ENCODE measurements at places on chromosomes 1 and 21.

GRCh38 chr21:33541105-33541711, 709 bp downstream of the GART start:
- DNase-seq = no peak

GRCh38 chr1:174352883-174353608, 94.7 kb upstream of the GPR52 start:
- no peak for DNase-seq

DNA sequence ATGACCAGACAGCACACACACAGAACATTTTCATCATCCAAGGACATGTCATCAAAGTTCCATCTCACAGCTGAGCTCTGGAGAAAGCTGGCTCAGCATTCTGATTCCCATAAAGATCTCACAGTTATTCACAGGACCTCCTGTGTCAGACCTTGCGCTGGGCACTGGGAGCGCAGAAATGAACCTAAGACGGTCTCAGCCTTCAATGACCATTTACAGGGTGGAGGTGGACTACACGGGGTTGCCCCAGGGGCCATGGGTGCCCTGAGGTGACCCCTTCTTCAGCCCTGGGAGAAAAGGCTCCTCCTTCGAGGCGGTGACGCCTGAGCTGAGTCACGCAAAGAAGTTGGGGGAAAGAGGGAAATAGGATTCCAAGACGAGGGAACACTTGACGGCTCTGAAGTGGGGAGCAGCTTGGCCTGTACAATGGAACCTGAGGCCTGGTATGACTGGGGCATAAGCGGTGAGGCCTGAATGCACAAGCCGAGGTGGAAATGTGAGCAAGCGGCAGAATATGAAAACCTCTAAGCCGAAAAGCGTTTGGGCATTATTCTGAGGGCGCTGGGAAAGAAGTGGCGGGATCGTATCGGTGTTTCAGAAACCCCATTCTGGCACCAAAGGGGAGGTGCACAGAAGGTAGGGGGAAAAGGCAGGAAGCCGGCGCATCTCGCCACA, 797 bp downstream of the CC2D1B start:
- DNase-seq = no peak

GRCh38 chr1:3033790-3034090, 12.5 kb downstream of the ACTRT2 start:
- DNase-seq = no peak

GRCh38 chr21:31273278-31273677, 70.8 kb downstream of the TIAM1 start:
- DNase-seq = no peak

- DNase-seq = peak; percentile 59
Observed at GRCh38 chr21:31509194-31510017, 150.1 kb upstream of the SOD1 start.

DNA sequence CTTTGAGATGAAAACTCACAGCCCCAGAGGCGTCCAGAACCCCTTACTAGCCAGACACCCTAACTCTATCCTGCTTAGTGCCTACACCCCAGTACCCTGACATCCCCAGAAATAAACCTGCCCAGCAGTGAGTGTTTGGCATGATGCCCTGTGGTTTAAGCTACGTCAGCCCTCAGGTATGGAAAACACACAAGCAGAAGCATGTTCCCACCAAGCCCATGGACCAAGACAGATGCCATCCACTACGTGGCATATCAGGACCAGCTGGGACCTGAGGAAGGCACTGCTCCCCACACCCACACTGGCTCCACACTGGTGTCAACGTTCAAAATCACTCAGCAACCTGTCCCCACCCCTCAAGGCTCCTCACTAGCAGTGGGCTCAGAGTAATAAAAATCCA, 116.4 kb downstream of the SYT2 start:
- no peak for DNase-seq

DNA sequence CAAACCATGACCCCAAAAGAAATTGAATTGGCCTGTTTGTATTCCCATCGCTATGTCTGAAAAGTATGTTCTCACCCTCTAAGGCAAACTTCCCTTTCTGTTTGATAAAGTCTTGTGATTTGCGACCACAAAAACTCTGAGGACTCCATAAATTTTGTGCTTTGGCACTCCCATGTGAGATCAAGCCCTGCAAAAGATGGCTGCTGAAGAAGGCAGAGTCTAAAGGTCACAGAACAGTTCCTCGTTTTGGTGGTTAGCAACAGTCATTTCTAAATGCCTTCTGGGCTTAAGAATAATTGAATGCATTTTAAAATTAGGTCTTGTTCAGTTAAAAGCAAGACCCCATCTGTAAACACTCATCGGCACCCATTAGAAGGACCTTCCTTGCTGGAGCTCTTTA, 441.6 kb downstream of the OMA1 start:
- DNase-seq = no peak

DNA sequence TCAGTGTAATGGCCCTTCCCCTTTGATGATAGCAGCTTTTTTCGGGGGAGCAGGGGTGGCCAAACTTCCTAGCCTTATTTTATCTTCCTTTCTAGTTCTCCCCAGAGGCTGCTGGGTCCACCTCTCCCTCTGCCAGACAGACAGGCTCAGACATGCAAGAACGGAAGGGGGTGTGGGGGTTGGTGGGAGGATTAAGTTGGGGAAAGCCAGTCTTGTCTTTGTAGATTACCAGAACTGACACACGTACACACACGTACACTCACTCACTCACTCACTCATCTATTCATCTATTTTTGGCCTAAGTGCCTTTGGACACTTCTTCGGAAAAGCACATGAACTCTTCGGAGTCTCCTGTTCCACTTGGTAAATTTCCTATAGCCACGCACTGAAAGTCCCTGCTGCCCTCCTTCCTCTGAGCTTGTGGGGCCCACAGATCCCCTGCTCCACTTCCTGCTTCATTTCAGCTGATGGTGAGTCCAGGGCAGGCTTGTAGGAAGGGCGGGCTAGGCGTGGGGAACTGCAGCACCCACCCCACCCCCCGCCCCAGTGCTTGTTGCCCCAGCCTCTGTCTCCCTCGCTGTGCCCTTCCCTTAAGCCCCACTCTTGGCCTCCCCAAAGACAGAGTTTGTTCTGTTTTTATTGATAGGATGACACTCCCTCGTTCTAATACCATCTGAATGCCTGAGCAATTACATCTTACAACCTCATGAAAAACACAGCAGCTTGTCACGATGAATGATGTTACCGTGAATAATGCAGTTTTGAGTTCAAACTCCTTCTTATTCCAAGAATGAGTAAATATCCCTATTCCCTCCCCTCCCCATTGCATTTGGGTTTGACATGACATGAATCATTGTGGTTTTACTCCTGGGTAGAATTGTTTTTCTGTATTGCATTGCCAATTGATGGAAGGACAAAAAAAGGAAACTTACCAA, 60.7 kb upstream of the ATP5PO start:
- peak; percentile 53 for DNase-seq

- DNase-seq = no peak
Observed at GRCh38 chr1:8711873-8712412, 105.5 kb downstream of the RERE start.

DNA sequence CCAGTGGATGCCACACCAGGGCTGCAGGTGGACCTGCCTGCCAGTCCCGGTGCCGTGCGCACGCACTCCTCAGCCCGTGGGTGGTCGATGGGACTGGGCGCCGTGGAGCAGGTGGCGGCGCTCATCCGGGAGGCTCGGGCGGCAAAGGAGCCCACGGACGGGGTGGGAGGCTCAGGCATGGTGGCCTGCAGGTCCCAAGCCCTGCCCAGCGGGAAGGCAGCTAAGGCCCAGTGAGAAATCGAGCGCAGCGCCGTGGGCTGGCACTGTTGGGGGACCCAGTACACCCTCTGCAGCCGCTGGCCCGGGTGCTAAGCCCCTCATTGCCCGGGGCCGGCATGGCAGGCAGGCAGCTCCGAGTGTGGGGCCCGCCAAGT, 1171.8 kb upstream of the B3GALT2 start:
- DNase-seq = no peak

GRCh38 chr1:94014087-94014486, 104.9 kb upstream of the GCLM start:
- DNase-seq = no peak

- no peak for DNase-seq
Observed at GRCh38 chr1:194469282-194469681, 1282.9 kb upstream of the B3GALT2 start.

DNA sequence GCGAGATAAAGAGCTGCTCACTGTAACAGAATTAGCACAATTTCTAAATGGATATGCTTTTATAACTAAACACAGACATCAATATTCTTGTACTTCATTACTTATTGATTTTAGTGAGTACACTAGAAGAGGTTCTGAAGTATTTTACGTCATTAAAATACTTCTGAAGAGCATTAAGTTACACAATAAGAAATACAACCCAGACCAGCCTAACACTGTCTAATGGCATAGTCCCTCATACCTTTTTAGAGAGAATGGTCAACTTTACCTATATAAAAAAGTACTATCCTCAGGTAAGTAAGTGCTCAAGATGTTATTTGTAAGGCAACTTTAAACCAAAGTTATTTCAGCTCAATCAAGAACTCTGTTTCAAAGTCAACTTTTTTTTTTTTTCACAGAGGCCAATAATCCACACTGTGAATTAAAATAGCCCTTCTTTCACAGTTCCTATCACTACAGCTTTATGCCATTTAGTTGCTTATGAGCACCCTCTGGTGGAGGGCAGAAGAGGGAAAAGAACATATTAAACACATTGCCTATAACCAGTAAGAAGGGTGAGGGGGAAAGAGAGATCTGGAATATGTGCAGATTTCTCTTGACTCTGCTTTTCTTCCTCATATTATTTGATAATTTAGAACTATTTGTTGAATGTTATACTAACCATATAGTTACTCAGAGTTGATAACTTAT, 182.1 kb upstream of the DMRTA2 start:
- DNase-seq = no peak

GRCh38 chr1:176601348-176601747, 138.4 kb downstream of the PAPPA2 start:
- no peak for DNase-seq

DNA sequence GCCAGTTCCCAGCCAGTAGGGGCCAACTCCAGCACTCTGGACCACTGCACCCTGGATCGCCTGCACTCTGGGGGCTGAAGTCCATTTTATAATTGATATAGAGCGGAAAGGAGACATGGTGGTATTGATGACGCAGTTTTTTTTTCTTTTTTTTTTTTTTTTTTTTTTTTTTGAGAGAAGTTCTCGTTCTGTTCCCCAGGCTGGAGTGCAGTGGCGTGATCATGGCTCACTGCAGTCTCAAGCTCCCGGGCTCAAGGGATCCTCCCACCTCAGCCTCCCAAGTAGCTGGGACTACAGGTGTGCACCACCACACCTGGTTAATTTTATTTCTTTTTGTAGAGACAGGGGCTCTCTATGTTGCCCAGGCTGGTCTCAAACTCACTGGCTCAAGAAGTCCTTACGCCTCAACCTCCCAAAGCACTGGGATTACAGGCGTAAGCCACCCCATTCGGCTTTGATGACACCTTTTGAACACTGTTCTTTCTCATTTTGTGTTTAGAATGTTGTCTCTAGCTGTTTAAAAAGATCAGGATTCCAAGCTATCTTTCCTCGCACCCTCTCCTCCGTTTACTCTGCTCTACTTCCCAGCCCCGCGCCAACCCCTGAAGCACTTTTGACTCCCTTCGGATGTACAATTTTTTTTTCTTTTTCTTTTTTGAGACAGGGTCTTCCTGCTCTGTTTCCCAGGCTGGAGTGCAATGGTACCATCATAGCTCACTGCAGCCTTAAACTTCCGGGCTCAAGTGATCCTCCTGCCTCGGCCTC, 960 bp downstream of the MX2 start:
- no peak for DNase-seq

DNA sequence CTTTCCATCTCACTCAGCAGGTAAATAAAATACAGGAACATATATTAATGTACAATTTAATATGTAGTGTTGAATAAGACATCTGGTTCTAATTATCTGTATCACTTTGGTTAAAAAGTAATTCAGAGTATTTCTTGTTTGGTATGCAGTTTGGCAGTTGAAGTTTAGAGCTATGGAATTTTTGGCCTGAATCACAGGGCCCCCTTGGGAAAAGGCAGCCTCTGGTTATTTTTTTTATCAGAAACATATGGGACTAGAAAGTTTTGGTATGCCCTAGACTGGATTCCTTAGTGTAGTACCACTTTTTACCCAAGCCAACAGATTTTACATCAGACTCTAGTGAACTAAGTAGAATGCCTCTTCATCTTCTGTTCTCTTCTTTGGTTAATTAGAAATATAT, 26.4 kb downstream of the CNST start:
- DNase-seq = no peak

- no peak for DNase-seq
Observed at GRCh38 chr1:12566484-12567287, 51.3 kb downstream of the DHRS3 start.

DNA sequence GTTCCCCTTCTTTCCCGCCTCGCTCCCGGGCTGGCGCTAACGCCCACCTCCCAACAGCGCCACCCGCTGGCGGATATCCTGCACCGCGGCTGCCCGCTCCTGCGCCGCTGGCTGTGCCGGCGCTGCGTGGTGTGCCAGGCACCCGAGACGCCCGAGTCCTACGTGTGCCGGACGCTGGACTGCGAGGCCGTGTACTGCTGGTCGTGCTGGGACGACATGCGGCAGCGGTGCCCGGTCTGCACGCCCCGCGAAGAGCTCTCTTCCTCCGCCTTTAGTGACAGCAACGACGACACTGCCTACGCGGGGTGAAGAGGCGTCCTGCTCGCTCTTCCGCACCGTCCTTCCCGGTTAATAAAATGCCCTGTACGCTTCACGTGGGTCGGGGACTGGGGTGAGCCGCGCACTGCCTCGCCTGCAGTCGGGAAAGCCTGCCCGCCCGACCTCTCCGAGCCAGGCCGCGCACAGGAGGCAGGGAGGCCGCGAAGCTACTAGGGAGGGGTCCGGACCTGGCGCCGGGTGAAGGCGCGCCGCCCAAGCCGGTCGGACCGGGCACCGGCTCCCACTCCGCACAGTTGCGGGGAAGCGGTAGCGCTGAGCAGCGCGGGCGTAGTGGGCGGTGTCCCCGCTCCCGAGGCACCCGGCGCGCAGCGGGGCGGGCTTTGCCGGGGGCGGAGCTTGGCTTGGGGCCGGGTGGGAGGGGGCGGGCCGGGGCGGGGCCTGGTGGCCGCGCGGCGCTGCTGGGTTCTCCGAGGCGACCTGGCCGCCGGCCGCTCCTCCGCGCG, at the start of gene ADAM15:
ADAM15 (plus strand) TSS at position 757 of the 782 bp plus-strand sequence. CDS start 71 bp downstream, outside the sequence.
- DNase-seq = peak; percentile 47

DNA sequence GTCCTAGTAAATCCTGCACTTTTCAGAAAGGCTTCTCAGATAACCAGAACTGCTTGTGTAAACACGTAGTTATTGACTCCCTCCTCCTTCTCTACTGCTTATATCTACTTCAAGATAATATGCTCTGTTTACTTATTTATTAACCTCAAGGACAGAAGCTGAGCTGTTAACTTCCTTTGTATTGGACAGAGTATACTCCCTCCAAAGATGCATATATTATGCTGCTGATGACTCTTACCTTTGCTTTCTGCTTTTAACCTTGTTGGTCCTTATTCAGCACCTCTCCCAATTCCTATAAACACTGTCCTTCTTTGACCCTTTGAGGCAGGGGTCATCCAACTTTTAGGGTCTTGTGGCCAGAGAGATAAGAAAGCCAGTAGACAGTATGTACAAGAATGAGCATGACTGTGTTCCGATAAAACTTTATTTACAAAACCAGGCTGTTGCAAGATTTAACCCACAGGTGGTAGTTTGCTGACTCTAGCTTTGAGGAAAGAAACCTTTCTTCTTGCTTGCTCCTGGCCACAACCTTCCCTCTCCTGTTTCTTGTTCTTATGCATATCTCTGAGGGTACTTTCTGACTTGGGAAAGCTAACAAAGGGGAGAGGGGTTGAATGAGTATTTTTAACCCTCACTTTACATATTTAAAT, 4.9 kb downstream of the TPM3 start:
- no peak for DNase-seq
